Neural crest cell (in vitro differentiated cells): ENCODE measurements at places on chromosomes 12 and 14.

DNA sequence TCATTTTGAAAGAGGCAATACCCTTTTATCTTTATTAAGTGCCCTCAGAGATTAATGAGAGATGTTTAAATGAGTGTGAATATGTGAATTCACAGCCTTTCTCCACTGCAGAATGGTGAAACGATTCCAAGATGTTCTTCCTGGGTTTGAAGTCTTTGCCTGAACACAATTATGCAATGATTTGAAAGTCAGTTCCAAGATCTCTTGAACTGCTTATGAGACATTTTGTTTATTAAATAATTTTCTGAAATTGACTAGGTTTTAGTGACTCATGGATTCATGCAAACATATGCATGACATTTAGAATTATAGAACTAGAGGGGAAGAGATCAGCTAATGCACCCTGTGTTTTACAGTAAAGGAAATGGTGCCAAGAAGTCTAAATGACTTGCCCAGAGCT, 118.1 kb upstream of the SLC38A2 start:
- no peak for DNase-seq

- DNase-seq: no peak
Measured at GRCh38 chr12:56991319-56992246, 14.8 kb downstream of the ZBTB39 start.

DNA sequence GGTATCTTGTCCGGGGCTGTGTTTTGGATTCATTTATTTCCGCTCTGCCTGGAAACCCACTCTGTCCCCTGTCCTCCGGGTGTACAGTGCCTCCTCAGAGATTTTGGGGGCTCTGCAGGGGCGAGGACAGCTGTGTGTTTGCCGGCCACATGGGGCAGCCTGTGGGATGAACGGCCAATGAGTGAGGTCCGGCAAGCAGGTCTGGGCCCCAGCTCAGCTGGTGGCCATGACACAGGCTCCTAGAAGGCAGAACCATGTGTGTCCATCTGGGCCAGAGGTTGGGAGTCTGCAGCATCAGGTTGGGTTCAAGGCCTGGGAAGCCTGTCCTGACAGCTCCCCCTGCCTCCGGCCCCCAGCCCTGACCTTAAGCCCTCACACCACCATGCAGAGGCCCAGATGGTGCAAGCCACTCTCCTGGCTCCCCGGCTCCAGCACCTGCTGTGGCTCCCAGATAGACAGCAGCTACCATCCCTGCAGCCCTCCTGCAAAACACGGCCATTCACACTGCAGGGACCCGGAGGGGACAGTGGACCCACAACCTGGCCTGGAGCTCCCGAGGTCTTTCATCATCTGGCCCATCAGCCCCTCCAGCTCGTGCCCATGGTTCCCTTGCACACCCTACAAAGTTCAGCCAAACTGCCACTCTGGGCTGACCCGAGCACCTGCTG, 220.1 kb upstream of the C14orf180 start:
- DNase-seq: no peak

GRCh38 chr12:105676694-105677093, 346.2 kb downstream of the C12orf75 start:
- DNase-seq: no peak

- DNase-seq: no peak
Measured at GRCh38 chr12:89863968-89864367, 155.3 kb upstream of the ATP2B1 start.

DNA sequence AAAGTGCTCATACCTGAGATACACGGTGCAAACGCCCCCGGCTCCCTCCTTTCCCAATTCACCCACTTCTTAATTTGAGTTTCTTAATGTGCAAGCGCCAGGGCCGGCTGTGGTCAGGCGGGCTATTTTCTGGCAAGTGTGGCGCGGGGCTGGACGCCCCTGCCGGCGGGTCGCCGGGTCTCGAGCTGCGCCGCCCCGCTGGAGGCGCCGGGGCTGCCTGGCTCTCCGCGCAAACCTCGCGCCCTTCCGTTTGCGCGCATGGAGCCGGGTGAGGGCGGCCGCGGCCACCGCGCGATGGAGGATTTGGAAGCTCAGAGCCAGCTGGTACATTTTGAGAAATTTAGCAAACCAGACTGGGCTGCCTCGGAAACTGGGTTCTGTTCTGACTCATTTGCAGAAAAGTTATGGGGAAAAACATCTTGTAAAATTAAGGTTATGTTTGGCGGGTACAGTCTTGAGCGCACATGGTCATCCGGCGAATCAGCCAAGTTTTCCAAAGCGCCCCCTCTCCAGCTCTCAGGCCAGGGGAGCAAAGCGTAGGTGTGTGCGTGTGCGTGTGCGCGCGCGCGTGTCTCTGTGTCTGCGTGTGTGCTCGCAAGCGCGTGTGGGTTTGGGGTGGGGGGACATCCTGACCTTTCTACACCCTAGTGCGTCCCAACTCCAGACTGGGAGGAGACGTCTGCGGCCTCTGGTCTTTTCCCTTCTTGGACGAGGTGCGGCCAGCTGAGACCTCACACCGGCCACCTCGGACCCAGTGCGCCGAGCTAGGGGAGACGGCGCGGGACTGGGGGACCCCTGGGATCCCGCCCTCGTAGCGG, 6.5 kb upstream of the OTX2 start:
- DNase-seq: no peak

DNA sequence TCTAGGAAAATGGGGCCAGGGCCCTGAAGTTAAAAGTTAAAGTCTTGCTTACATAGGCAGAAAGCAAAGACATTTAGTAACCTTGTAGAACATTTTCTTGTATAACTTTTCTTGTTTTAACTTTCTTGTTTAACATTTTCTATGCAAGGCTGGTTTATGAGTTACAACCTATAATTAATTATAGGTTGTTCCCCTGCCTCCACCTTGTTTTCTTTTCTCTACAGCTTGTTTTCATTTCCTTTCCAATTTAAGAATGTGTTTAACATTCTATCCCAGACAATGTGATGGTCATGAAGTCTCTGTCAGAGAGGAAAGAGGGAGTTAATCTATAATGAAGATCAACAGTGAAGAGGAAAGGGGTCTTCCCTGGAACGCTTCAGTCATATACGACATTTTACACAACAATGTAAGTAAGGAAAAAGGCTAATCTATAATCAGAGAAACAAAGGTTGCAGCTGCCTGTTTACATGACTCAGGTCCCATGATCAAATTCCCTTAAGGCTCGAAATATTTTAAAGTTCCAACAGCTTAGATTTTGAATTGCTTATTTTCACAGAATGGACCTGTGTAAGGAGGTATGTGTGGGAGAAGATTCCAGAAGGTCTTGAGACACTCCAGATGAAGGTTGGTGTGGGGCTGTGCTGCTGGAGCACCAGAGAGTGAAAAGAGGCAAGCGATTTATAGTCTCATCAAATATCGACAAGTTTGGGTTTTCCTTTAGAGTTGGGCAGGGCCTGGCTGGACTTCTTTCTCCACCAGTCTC, 34.2 kb upstream of the TCL1B start:
- DNase-seq: no peak

DNA sequence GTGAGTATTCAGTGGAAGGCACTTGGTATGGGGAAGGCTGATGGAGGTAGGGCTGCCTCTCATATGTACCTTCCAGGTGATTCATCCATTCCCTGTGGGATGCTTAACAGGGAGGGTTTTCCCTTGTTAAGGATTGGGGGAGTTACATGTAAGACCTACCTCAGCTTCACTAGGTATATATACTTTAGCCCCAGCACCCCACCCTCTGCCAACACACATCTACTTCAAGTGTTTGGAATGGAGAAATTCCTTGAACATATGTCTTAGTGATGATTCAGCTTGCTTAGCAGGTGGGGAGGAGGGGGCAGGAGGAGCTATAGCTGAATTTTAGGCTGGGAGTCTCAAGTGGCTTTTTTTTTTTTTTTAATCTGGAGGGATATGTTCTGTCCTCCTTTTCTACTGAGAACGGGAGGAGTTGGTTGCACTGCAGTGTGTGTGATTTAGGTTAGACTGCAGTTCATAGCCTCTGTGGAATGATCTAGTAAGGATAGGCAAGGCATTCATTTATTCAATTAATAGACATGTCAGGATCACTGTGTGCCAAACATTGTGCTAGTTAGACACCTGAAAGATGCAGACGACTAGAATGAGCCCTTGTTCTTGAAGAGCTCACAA, 1.7 kb downstream of the PIP4K2C start:
- DNase-seq: no peak

GRCh38 chr14:75417674-75418073, 10.1 kb upstream of the JDP2 start:
- DNase-seq: no peak

- DNase-seq: no peak
Measured at GRCh38 chr14:104334424-104335161, 196.2 kb downstream of the KIF26A start.

DNA sequence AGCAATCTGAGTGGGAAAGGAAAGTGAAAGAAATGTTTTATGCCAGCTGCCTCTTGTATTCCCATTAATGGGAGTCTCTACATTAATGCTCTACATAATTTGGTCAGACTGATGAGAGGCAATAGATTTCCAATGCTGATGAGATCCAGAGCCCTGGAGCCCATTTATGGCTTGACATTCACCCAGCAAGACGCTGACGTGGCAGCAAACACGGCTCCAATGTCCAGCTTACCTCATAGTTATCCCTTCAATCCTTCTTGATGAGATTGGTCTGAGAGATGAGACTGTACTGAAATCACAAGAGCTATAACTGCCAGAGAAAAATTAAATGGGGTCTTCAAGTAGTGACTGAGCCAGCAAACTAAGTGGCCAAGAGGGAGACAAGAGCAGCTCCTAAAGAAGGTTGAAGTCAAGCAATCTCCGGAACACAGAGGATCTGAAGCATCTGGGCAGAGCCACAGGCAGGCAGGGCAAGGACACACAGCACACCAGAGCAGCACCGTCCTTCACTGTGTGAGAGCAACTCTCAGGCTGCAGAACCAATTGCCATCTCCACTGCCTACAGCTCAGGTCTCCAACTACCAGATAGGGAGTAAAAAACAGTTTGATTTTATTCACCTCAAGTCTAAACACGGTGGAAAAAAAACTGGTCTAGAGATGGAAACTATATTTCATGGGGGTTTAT, 7.3 kb upstream of the MYO1A start:
- DNase-seq: no peak

- no peak for DNase-seq
Measured at GRCh38 chr12:47236109-47236714, 156.5 kb upstream of the AMIGO2 start.

- no peak for DNase-seq
Measured at GRCh38 chr12:94762259-94762942, 112.0 kb upstream of the TMCC3 start.

DNA sequence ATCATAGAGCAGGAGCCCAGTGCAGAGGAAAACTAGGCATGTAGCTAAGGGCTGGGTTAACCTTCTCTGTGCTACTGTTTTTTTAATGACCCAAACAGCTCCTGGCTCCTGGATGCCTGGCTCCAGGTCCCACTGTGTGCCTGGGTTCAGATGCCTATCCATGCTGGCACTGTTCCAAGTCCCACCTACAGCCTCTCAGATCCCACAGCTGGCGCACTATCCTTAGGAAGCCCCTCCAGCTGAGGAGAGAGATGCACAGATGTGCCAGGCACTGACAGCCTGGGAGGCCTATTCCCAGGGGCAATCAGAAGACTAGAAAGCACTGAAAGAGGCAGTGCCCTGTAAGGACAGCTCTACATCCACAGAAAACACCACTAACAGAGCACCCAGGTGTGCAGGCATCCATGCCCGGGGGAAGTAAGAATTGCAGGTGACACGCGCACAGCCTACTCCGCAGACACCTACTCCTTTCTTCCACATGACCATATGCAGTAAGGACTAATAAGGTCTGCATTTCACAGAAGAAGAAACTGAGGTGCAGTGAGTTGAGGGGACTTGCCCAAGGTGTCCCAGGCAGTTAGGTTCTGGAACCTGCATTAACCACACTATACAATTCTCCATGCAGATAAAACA, 51.2 kb downstream of the PITPNM2 start:
- DNase-seq: no peak
